Keratinocyte (primary cell): ENCODE measurements at places on chromosomes 2 and 18.

- DNase-seq: no peak
Observed at GRCh38 chr2:112942654-112943002, 31.7 kb downstream of the IL37 start.

- DNase-seq: no peak
Observed at GRCh38 chr2:239406316-239406995, 5.6 kb upstream of the HDAC4 start.

GRCh38 chr18:28036488-28036887 lies 140.4 kb downstream of the CDH2 start:
- no peak for DNase-seq

GRCh38 chr2:175737722-175738361 lies 264.2 kb downstream of the LNPK start:
- DNase-seq: no peak

DNA sequence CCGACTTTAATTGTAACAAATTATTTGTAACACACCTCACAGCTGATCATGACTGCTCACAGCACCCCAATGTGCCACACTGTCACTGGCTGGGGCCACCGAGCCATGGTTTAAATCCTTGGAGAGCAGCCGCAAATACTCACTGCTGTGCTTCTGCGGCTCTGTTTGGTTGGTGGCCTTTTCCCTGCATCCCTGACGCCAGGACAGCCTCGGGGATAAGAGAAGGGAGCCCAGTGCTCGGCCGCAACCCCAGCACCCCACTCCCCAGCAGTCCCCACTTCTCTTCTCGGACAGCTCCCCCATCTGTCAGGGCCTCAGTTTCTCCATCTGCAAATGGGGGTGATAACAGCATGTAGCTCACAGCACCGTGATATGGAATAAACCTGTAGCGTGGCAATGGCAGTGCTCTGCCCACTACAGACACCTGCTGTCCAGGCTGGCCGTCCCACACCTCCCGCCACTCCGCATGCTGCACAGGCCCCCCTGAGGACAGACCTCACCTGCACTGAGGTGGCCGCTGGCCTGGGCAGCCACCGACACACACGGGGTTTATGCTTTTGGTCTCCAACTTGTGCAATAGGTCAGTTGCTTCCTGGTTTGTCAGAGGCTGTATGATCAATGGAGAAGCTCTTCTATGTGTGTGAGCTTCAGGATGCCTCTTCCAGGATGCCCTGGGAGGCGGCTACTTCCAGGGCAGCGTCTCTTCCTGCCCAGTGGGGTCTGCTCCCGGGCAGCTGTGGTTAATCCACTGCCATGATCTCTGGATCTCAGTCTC lies 87.1 kb downstream of the NDUFA10 start:
- DNase-seq: no peak

DNA sequence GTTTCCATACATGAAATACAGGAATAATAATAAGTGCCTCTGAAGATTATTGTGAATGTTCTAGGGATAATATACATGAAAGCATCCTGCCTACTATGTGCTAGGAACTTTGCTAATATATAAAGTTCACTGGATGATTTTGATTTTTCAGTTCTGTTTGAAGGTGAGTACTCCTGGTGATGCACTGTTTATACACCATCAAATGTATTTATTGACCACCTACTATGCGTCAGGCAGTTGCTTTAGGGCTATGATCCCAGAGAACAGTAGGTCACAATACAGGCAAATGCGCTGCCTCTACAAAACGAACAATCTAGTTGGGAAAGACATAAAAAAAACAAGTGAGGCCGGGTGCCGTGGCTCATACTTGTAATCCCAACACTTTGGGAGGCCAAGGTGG lies 10.7 kb downstream of the TXNDC9 start:
- no peak for DNase-seq

GRCh38 chr2:883260-883802 lies 67.3 kb upstream of the SNTG2 start:
- DNase-seq: no peak

DNA sequence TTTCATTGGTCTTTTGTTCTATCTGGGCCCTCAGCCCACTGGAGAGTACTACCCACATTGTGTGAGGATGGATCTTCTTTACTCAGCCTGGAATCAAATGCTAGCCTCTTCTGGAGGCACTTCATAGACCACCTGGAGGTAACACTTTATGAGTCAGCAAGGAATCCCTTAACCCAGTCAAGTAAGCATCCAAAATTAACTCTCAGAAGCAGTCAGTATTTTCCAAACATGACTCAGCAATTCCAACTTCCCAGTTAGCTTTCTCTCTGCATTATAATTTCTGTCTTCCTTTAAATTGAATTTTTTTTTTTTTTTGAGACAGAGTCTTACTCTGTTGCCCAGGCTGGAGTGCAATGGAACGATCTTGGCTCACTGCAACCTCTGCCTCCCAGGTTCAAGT lies 142.7 kb downstream of the ACKR3 start:
- DNase-seq: no peak

GRCh38 chr2:204389120-204389519 lies 156.2 kb upstream of the PARD3B start:
- DNase-seq: no peak

DNA sequence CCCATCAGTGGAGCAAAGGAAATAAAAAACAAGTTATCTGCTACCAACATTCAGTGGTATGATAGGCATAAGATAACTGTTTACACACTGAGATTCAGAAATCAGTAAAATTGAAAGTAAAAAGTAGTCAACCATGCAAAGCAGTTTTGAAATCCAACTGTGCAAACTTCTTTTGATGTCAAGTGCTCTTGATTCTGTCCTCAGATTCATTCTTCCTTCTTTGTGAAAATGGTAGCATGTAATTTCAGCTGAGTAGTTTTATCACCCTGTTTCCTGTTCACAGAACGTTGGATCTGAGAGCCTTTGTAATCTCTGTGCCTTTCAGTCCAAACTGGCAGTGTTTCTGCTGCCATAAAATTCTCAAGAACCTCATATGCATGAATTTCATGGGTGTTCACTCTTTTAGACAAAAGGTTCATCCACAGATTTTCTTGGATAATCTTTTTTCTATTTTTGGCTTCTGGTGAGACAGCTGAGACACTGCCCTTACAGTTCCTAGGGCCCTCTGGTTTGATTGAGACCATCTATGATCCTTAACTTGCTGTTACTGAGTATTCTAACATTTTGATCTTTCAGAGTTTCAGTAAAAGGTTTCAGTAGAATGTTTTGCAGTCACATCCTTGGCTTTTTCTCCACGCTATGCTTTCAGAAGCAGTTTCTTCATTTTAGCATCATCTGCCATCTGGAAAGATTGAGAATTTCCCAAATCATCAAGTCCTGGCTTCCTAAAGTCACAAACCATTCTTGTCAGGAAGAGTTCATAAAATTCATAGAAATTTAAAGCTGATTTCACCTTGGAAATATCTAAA lies 272.3 kb upstream of the EPHA4 start:
- no peak for DNase-seq

GRCh38 chr2:121648206-121649148 lies 785 bp downstream of the CLASP1 start:
- DNase-seq: no peak

DNA sequence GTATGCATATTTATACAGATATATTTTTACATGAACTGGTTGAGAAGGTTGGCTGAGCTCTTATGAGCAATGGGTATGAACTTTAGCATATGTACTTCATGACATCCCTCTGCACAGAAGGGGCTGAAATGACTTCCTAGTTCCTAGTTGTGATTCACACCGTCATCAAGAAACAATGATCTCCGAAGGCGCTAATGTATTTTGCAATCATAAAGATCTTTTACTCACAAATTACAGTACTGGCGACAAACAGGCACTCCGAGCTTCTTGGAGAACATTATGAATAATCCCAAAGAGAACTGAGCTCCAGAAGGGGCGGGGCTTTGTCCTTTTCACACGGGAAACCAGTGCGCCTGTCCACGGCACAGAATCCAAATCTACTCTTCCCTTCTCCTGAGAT lies 18.1 kb downstream of the BCL2 start:
- DNase-seq: no peak

GRCh38 chr2:219726916-219727315 lies 99.5 kb downstream of the SLC4A3 start:
- no peak for DNase-seq

- DNase-seq: no peak
Observed at GRCh38 chr2:85215448-85216401, 82.5 kb downstream of the TCF7L1 start.

DNA sequence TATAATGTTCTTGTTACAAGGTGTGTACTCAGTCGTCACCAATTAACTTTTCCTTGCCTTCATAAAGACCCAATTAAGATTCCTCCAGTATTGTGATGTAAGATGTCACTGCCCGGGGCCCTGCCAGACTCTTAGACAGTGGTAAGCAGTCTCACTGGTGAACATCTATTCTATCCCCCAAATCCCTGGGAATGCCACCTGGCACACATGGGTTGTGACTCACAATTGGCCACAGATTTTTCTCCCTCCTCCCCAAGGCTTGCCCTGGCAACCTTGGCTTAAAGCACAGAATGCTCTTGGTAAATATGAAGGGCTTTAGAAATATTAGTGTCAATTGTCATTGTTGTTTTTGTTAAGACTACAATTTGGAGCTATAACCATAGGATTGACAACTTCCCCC lies 287.9 kb downstream of the ETAA1 start:
- no peak for DNase-seq

DNA sequence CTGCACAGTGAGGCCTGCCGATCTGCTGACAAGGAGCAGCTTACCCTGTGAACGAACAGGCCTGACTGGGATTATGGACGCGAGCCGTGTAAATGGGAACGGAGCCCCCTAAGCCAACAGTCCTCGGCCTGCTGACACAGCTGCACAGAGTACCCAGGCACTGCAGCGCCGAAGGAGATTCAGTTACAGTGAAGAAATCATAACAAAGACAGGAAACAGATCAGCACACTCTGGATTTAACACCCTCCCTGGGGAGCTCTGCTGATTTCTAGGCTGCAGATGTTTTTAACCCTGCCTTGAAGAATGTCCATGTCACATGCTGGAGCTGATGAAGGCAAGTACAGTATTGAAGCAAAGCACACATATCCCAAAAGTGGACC lies 43.4 kb downstream of the COLEC12 start:
- no peak for DNase-seq

DNA sequence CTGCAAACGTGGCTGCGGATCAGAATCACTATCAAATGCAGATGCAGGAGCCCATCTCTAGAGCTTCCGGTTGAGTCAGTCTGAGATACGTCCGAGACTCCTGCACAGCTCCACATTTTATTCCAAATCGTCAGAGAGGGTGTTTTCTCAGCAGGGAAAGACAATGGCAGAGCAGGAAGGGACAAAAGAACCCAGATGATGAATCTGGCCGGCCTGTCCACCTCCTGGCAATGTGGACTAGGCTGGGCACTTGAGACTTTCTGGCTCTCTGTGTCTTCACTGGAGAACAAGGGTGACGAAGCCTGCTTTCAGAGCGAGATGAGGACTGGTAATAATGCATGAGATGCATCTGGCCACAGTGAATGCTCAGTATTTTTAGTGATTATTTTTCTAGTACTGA lies 255.9 kb upstream of the MYT1L start:
- no peak for DNase-seq

GRCh38 chr2:104472076-104472475 lies 381.8 kb upstream of the POU3F3 start:
- DNase-seq: no peak

DNA sequence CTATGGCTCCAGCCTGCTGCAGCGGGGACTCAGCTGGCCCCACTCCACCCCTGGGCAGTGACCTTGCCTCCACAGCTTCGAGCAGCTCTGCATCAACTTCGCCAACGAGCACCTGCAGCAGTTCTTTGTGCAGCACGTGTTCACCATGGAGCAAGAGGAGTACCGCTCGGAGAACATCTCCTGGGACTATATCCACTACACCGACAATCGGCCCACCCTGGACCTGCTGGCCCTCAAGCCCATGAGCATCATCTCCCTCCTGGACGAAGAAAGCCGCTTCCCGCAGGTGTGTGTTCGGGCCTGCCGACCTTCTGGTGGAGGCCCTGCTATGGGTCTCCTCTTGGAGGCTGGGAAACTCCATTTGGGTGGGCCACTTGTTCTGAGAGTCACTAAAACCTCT lies 48.6 kb downstream of the MYO7B start:
- DNase-seq: no peak

DNA sequence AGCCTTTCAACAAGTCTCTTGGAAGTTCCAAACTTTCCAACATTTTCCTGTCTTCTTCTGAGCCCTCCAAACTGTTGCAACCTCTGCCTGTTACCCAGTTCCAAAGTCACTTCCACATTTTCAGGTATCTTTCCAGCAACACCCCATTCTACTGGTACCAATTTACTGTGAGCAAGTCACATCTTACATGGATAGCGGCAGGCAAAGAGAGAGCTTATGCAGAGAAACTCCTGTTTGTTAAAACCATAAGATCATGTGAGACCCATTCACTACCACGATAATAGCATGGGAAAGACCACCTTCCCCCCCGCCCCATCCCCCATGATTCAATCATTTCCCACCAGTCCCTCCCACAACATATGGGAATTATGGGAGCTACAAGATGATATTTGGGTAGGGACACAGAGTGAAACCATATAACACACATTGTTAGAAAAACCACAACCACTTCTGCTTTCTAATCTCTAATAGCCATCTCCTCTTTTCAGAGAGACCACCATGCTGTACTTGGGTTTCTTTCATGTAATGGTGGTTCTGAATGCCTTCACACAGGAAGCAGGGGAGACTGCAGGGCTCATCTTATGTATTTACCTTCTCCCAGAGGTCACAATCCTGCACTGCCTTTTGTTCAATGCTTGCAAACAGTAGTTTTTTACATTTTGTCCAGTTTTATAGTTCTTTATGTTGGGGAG lies 46.0 kb upstream of the CALCRL start:
- no peak for DNase-seq

- no peak for DNase-seq
Observed at GRCh38 chr18:10971717-10972116, 177.7 kb downstream of the PIEZO2 start.

- no peak for DNase-seq
Observed at GRCh38 chr2:138235041-138235440, 266.5 kb upstream of the SPOPL start.
